Stimulated activated CD4-positive, alpha-beta T cell treated with anti-CD3 and anti-CD28 coated beads, Interleukin-1b, Interleukin-23, amount 100 ng/mL, for 1 hour (primary cell): ENCODE measurements at places on chromosomes 7 and 10.

DNA sequence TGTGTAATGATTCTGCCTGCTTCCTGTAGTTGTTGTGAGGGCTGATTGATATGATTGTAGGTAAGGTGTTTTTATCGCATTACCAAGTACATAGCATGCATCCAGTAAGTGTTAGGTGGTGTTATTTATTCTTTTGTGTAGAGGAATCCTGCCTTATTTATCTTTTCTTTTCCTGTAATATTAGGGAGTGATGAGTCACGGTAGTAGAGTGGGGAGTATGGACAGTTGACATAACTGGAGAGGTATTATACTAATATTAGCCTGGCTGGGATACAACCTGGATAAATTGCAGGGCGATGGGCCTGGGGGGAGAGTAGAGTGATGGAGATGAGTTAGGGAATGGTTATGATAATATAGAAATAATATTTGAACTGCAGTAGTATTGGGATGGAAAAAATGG is 9.8 kb downstream of the SDK1 start:
- no peak for DNase-seq

DNA sequence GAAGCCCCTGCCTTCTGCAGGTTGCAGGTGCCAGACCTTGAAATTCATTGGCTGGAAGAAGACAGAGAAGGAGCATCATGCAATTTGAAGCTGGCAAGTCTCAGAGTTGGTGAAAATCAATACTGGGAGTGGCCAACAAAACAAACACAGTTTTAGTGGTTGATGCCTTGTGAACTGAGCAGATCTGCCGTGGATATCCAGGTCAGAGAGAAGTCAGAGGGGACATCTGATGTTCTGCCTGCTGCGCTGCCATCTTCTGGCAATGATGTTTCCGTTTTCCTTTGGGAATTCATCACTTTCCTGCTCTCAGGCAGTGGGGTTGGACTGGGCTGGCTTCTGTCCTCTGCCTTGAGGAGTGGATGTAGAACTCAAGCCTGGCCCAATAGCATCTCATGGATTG is 132.0 kb downstream of the RPS24 start:
- no peak for DNase-seq

DNA sequence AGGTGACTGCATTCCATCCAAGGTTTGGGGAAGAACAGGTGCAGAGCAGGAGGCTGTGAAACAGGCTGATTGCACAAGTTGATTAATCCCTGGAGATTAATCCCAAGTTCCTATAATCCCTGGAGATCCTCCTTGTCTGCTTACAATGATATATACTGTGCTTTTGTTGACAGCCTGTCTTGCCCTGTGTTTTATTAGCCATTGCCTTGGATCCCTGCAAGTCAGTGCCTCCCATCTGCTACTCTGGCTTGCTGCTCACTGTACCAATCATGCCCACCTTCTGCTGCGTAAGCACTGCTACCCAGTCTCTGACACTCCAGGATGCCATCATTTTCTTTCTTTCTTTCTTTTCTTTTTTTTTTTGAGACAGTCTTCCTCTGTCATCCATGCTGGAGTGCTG is 65.4 kb downstream of the ANKRD61 start:
- no peak for DNase-seq

DNA sequence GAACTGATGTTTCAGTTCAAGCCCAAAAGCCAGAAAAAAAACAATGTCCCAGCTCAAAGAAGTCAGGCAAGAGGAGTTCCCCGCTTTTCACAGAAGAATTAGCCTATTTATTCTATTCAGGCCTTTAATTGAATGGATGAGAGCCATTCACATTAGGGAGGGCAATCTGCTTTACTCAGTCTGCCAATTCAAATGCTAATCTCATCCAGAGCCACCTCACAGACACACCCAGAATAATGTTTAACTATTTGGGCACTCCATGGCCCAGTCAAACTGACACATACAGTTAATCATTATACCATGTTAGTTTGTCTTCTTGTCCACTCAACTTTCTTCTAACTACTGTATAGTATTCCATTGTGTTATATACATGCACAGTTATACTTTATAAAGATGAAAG is 2.6 kb upstream of the NPSR1 start:
- DNase-seq: no peak

DNA sequence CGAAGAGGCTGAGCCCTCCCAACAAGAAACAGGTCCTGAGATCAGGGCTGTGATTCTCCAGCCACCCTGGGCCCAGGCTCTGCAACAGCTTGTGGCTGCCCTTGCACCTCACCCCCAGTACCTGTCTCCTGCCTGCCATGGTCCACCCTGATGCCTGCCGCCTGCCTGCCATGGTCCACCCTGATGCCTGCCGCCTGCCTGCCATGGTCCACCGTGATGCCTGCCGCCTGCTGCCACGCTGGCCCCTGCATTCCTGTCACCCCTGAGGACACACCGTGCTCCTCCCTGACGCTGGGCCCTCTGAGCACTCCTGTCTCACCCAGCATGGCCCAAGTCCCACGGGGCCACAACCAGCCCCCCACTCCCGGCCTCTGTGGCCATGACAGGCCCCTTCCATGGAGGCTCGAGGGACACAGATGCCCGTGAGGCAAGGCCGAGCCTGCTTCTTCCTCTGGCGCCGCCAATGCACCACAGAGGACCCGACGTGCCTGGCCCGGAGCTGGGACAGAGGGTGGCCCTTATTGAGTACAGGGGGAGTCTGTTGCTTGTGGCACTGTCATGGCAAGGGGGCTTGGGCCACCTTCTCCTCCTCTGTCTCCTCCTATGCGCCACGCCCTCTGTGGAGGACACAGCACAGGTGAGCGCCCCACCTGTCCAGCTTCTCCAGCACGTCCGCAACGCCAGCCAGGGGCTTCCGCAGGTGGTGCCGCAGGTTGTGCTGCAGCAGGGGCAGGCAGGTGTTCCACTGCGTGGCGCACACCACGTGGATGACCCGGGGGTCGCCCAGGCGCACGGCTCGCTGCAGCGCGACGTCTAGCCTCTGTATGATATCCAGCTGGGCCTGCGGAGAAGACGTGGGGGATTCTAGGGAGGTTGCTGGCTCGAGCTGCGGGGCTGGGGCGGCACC is 18.1 kb downstream of the CFAP46 start:
- DNase-seq: no peak

GRCh38 chr7:46979439-46979838 is 602.5 kb downstream of the TNS3 start:
- no peak for DNase-seq

DNA sequence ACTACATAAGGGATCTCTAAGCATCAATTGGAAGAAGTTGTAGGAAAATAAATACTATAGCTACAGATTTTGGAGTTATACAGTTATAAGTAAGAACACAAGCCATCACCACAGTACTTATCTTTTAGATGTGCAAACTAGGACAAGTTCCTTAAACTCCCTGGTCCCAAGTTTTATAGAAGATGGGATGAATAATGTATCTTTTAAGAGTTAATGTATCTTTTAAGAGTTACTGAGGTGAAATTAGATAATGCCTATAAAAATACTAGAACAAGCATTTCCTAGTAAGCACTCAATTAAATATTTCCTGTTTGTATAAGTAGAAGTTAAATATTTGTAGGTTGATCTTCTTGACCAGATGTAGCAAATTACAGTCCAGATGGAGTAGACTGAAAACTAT is 56.8 kb downstream of the SEMA3A start:
- DNase-seq: no peak

GRCh38 chr10:104981995-104982394 is 340.9 kb downstream of the SORCS3 start:
- DNase-seq: no peak

DNA sequence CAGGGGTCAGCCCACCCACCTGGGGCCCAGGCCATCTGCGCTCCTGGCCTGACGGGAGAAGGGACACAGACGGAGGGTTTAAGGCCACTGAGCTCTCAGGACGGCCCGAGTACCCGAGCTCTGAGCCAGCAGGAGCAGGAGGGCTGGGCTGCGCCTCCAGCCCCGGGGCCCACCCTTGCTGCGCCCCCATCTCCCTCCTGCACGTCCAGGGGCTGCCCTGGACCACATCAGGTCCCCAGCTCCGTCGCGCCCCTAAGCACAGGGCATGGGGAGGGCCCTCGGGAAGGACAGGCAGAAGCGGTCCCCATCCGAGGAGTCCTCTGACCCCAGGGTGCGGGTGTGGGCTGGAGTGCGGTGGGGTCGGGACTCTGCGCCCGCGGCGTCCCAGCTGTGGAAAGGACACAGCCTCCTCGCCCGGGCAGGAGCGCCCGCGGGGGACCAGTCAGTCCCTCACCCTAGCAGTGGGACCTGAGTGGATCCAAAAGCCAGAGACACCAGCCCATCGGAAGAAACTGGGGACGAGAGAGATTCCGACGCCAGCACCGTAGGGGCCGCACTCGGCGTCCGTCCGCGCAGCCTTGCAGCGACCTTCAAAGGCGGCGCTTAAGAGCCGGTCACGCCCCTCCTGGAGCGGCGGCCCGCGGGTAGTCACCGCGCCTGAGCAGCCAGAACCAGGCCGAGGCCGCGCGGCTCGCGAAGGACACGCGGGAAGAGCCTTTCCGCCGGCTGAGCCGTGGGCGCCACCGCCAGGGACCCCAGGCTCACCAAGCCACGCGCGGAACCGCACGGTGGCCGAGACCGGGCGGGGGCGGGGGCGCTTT is 15.9 kb downstream of the CAMK2B start:
- DNase-seq: peak; percentile 9

DNA sequence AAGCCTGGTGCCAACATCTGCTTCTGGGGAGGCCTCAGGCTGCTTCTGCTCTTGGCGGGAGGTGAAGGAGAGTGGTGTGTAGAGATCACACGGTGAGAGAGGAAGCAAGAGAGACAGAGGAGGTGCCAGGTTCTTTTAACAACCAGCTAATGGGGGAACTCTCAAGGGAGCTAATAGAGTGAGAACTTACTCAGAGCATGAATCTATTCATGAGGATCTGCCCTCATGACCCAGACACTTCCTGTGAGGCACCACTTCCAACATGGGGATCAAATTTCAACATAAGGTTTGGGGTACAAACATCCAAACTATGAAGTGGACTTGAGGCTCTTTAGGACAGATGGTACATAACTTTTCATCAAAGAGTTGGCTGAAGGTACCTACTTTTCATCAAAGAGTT is 5.1 kb upstream of the ZNF32 start:
- DNase-seq: no peak

DNA sequence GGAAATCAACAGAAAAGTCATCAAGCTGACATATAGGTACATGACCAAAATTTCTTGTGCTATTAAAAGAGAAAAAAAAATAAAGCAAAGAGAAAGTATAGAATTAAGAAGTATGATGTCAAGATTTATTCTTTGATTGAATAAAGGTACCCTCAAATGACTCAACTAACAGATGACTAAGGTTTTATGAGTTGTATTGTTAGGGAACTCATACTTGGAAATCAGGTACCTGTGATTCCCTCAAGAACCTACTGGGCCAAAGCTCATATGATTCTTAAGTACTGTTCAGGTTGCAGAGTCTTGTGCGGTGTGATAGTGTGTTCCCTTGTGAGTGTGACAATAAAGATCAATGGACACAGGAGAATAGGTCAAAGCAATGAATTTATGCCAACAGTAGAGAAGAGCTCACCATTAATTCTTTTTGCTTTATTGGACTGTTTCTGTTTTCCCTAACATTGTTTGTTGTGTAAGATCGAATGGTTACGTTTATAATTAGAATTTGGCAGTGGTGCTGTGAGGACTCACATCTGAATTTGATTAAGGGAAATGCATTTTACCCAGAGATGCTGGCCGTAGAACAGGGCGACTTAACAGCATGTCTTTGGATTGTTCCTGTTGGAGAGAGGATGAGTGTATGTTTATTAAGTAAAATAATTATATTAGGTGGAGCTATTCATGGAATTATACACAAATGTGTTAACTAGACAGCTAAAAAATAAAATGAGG is 293.2 kb upstream of the SEMA3D start:
- DNase-seq: no peak

- DNase-seq: no peak
These were observed 25.0 kb downstream of the ZPBP start for GRCh38 chr7:50068026-50068425.

DNA sequence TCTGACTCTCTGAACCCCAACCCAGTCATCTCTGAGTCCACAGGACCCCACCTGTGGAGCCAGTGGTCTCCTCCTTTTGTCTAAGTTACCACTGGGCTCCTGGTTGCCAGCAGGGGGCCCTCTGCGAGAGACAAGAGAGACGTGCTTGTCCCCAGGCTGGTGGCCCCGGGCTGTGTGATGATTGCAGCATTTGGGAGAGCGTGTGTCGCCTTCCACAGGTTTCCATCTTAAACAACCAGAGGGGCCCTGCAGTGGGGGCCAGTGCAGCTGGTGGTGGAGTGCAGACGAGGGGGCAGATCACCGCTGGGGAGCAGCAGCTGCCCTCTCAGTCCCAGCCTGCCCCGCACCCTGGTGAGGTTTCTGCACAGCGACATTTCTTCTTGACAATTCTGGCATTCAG is 122.4 kb upstream of the PPP2R2D start:
- DNase-seq: no peak

- no peak for DNase-seq
These were observed 62.2 kb downstream of the VIM start for GRCh38 chr10:17290226-17290625.

DNA sequence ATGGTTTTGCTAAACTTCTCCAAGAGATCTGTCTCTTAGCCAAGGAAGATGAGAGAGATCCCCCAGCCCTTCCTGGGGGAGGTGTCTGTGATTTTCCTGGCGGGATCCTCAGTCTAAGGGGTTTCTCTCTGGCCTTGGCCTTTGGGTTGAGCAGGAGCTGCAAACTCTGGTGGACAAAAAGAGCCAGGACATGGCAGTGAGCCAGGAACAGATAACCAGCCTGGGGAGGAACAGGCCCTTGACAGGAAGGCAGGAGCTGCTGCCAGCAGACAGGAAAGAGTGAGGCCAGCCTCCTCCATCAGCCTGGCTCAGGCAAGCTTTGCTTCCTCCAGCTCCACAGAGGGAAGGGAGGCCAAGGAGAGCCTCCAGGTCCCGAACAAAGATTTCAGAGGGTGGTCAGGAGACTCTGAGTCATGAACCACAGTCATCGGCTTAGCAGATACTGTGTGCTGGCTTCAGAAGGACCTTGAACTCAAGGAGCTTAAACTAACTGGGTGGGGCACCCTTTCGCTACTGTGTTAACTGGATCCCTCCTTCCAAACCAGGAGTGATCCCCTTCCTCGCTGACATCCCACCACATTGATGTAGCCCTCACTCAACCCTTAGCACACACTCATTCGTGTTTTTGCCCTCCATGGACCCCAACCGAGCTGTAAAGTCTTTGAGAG is 34.7 kb downstream of the DDIT4 start:
- no peak for DNase-seq

GRCh38 chr7:157474685-157475084 is 137.9 kb downstream of the DNAJB6 start:
- no peak for DNase-seq
